NB4 (cell line): ENCODE measurements at places on chromosomes 11 and 22.

GRCh38 chr11:24497831-24498230, 978 bp downstream of the LUZP2 start:
- DNase-seq = no peak

DNA sequence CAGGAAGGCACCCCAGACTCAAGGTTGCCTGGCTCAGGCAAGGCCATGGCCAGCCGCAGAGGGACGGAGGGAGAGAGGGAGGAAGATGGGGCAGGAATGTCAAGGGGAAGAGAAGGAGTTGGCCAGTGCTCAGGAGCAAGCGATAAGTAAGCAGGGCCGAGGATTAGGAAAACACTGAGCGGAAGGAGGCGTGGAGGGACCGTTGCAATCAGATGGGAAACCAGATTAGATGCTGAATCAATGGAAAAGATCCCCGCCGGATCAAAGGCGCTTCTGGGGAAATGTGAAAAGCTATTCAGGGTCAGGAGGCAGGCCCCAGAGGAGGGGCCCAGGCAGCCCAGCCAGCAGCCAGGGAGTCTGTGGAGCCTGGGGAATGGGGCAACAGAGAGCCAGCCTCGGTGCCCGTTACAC, 26.6 kb upstream of the MYEOV start:
- no peak for DNase-seq

GRCh38 chr11:78080084-78080817, 589 bp upstream of the NDUFC2 start:
- DNase-seq = no peak

DNA sequence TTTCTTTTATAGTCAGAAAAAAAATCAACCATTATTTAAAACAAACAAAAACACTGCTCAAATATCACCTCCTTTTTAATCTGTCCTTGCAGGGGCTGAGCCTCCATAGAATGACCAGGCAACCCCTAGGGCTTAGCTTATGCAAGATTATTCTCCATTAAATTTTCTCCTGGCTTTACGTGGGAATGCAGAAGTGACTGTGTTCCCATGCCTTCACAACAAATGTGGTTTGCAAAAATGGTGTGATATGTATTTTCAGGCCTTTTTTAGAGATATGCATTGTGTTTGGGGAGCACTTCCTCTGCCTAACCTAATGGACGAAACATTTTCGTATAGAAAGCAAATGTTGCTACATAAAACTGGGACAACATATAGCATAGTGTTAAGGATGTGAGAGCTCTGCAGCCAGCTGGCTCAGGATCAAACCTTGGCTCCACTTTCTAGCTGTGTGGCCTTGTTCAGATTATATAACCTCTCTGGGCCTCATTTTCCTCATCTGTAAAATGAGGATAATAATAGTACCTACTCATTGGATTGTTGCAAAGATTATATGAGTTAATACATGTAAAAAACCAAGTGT, 82.6 kb downstream of the PARVA start:
- no peak for DNase-seq

GRCh38 chr11:9609841-9610240, 36.4 kb downstream of the WEE1 start:
- DNase-seq = no peak

- no peak for DNase-seq
These were observed 326.2 kb downstream of the TBC1D22A start for GRCh38 chr22:47088480-47089158.

DNA sequence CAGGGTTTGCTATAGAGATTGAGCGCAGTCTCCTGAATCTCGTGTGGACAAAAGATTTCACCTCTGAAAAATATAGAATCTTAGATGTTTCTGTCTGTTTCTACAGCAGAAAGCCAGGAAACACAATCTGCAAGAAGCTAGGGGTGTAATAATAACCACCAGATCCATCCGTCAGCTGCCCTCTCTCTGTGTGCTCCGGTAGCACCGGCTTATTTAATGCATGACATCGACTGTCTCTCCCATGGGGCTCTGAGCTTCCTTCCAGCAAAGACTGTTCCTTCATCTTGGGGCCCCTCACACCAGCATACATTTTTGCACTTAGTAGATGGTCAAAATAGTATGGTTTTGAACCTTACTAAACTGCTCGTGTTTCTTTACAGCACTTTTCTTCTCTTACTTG, 20.2 kb downstream of the BARX2 start:
- no peak for DNase-seq

DNA sequence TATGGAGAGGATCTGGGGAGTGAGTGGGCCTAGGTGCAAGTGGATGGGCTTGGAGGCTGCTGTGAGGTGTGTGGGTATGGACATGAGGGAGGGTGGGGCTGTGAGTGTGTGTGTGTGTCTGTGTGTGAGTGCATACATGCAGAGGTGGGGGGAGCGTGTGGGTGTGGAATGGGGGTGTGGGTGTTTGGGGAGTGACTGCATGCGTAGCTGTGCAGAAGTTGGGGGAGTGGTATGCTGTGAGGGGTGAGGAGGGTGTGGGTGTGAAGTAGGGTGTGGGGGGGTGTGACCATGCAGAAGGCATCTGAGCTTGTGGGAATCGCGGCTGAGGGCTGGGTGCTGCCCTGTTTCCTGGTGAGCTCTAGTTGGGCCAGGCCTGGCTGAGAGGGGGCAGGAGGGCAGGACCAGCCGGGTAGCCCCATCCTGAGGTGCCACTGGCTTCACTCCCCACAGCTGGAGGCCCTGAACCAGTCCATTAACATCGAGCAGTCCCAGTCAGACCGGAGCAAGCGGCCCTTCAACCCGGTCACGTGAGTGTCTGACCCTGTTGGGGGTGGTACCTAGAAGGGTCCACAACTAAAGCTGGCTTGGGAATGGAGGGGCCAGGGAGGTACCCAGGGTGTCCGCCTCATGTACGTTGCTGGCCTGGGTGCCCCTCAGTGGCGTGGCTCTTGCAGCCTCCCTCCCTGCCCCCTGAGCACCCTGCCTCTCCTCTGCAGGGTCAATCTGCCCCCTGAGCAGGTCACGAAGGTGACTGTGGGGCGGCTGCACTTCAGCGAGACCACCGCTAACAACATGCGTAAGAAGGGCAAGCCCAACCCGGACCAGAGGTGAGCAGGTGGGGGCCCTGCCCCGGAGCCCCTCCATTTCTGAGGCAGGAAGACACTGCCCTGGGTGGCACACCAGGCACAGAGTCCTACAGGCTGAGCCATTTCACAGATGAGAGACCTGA, 16.5 kb downstream of the TMEM258 start:
- peak; percentile 43 for DNase-seq

DNA sequence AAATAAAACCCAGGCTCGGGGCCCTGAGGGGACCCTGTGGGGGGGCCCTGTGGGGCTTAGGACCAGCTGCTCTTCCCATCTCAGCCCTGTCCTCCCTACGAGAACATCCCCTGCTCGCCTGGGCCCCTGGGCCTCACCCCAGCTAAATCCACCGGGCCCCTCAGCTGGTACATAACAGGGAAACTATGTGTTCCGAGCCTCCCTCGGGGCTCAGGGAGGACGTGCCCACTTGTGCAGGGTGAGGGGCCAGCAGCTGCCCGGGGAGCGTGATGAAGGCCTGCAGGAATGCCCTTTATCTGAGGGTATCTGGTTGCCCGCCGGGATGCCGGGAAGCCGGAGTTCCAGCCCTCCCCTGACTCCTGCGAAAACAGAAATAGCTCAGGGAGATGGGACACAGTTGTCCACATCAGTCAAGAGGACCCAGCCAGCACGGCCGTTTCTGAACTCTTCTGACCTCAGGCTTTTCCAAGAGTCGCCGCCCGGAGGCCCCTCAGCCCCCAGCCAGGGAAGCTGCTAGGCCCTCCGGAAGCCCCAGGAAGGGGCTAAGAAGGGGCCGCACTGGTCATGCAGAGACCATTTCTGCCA, 20.6 kb downstream of the MRPL23 start:
- no peak for DNase-seq

DNA sequence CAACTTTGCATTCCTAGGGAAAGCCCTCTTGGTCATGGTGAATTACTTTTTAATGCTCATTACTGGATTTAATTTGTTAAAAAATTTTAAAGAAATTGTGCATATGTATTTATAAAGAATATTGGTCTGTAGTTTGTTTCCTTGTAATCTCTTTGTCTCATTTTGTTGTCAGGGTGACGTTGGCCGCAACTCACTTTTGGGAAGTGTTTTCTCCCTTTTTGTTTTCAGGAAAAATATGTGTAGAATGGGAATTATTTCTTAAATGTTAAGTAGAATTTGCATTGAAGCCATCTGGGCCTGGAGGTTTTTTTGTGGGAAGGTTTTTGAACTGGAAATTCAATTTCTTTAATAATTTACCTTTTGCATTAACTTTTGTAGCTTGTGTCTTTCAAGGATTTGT, 149.1 kb downstream of the UVRAG start:
- no peak for DNase-seq

GRCh38 chr11:44613153-44613552, 47.7 kb downstream of the CD82 start:
- DNase-seq = no peak

DNA sequence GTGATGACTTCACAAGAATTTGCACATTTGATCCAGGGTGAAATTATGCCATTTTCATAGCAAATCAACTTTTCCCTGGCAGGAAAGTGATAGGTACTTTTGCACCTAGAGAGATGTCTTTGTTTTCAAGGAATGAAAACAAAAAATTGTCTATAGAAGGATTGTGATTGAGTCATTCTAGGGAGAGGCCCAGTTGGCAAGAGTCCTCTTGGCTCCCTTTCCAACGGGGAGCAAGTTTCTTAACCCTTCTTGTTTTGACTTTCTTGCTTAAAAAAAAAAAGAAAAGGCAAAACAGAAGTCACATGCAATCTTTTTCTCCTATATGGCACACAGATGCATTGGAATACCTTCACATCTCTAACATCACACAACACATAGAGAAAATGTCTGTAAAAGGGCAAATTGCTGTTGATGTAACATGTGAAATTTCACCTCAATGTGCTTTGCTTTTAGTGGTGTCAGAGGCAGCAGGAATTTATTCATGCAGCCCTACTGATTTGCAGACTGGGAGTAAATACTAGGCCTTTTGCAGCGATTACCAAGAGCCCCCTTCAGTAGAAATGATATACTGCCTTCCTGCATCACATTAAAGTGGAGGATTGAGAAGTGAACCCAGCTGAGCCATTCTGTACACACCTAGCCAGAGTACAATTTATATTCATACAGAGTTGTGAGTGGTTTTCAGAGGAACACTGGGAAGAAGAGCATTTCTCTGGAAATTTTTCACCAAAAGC, 290.7 kb upstream of the MPPED2 start:
- no peak for DNase-seq

GRCh38 chr22:45238957-45239680, 1.6 kb downstream of the KIAA0930 start:
- peak; percentile 76 for DNase-seq
